CD4-positive, alpha-beta memory T cell (primary cell): ENCODE measurements at places on chromosomes 3 and 15. TPM values are rescaled to one million over a fixed set of nuclear protein-coding genes. Genes with fewer than 3 reads are reported as not detected.

GRCh38 chr3:170866499-170866898 is 3.5 kb downstream of the RPL22L1 start:
- H3K27ac ChIP-seq: no peak overlapping the region
- no peaks in the 10 kb centered on the region for H3K27me3 ChIP-seq
- DNase-seq: no peak
- peaks cover 34% of the 10 kb centered on the region for H3K4me1 ChIP-seq
- H3K4me3 ChIP-seq: no peak overlapping the region

DNA sequence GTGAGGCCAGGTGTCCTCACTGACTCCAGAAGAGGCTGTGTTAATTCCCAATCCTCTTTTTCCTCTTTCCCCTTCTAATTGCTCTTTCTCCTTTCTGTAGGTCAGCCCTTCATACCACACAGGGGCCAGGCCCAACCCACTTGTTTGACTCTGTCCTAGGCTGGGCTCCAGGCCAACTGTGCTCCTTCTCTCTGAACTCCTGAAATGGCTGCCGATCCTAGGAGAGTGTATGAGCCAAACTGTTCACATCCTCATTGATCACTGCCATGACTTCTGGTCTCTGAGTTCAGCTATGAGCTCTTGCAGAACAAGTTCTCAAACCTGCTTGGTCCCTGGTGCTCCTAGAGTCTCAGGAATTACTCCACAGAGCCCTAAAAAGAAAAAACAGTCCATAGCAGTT is 145.1 kb downstream of the VGLL4 start:
- H3K27me3 ChIP-seq: no peaks in the 10 kb centered on the region
- no peaks in the 10 kb centered on the region for H3K36me3 ChIP-seq
- H3K4me1 ChIP-seq: no peaks in the 10 kb centered on the region
- no peak for DNase-seq
- no peak overlapping the region for H3K4me3 ChIP-seq

Gene SLC38A3
- polyA plus RNA-seq: not detected

GRCh38 chr3:55937301-55937700 is 450.2 kb upstream of the WNT5A start:
- H3K27ac ChIP-seq: no peak overlapping the region
- H3K36me3 ChIP-seq: no peaks in the 10 kb centered on the region
- no peak overlapping the region for H3K4me3 ChIP-seq
- H3K4me1 ChIP-seq: no peaks in the 10 kb centered on the region

DNA sequence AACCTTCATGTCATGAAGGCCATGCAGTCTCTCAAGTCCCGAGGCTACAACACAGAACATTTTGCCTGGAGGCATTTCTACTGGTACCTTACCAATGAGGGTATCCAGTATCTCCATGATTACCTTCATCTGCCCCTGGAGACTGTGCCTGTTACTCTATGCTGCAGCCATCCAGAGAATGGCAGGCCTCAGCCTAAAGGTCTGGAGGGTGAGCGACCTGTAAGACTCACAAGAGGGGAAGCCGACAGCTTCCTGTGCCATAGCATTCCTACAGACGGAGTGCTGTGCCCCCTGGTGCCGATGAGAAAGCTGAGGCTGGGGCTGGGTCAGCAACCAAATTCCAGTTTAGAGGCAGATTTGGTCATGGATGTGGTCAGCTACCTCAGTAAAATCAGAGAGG is 51.3 kb upstream of the CADPS start:
- H3K27ac ChIP-seq: no peak overlapping the region
- H3K27me3 ChIP-seq: no peaks in the 10 kb centered on the region
- DNase-seq: no peak
- no peak overlapping the region for H3K4me3 ChIP-seq
- H3K4me1 ChIP-seq: no peaks in the 10 kb centered on the region

- H3K27ac ChIP-seq: no peak overlapping the region
- no peaks in the 10 kb centered on the region for H3K4me1 ChIP-seq
- DNase-seq: no peak
Observed at GRCh38 chr3:20245781-20246180, 59.8 kb upstream of the SGO1 start.

DNA sequence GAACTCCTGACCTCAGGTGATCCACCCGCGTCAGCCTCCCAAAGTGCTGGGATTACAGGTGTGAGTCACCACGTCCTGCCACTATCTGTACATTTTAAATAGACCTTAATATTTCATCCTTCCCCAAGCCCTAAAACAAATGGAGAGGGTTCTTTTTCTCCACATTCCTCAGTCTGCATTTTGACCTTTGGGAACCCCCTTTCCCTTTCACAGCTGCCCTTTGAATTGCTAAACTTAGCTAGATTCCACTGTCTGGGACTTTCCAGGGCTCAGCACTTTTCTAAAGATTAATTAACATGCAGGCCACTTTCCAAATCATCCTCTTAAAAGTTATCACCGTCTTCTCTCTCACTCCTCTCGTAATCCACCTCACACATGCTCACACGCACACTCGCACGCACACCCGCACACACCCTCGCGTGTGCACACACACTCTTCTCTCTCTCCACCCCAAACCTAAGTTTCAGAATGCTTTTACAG is 124.2 kb downstream of the TMCO5A start:
- H3K36me3 ChIP-seq: no peaks in the 10 kb centered on the region
- no peak overlapping the region for H3K27ac ChIP-seq
- no peak for DNase-seq

GRCh38 chr3:62529230-62529629 is 155.9 kb upstream of the FEZF2 start:
- H3K4me1 ChIP-seq: no peaks in the 10 kb centered on the region
- no peak for DNase-seq
- no peaks in the 10 kb centered on the region for H3K36me3 ChIP-seq

GRCh38 chr3:43248185-43248583 is 38.2 kb upstream of the SNRK start:
- H3K36me3 ChIP-seq: no peaks in the 10 kb centered on the region
- H3K27me3 ChIP-seq: no peaks in the 10 kb centered on the region
- H3K27ac ChIP-seq: no peak overlapping the region
- peaks cover 46% of the 10 kb centered on the region for H3K4me1 ChIP-seq
- H3K4me3 ChIP-seq: no peak overlapping the region

DNA sequence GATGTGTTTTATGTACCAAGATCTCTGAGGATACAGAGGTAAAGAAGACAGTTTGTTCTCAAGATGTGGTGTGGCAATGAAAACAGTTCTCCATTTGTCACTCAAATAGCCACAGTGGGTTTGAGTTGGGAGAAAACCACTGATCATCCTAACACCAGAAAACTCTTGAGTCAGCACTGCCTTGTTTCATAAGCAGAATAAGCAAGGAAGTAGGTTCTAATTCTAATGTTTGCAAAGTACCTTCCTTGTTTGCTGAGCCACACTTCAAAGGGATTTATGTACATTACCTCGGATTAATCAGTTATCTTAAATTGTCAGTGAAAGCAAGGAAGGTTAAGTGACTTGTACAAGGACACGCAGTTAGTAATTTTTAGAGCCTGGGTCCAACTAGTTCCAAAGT is 107.8 kb upstream of the BOC start:
- H3K36me3 ChIP-seq: no peaks in the 10 kb centered on the region
- no peak overlapping the region for H3K4me3 ChIP-seq
- H3K4me1 ChIP-seq: no peaks in the 10 kb centered on the region
- H3K27me3 ChIP-seq: no peaks in the 10 kb centered on the region
- no peak overlapping the region for H3K27ac ChIP-seq

Gene NCKIPSD
- 16.1 TPM for polyA plus RNA-seq

Gene RPL14
- 1,669 TPM for polyA plus RNA-seq

Gene CYP1A2
- not detected for polyA plus RNA-seq

- H3K4me1 ChIP-seq: no peaks in the 10 kb centered on the region
- H3K27me3 ChIP-seq: no peaks in the 10 kb centered on the region
- no peaks in the 10 kb centered on the region for H3K36me3 ChIP-seq
- H3K27ac ChIP-seq: no peak overlapping the region
- no peak for DNase-seq
Observed at GRCh38 chr3:61570813-61571212, 9.4 kb downstream of the PTPRG start.

DNA sequence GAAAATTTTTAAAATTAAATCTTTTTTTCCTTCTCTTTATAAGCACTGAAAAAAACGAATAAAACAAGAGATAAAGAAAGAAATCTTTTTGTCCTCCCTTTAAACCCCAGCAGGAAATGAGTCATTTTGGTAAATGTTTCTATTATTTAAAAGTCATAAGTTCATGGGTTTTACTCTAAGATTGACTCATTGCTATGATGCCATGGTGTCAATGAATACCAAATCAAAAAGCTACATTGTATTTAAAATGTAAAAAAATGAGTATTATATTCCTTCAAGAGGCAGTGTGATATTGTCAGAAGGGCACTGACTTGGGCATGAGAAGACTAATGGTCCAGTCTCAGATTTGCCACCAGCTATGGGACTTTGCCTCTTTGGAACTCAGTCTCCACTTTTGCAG is 303.4 kb upstream of the DNAJC19 start:
- no peaks in the 10 kb centered on the region for H3K27me3 ChIP-seq
- H3K4me1 ChIP-seq: no peaks in the 10 kb centered on the region
- no peak overlapping the region for H3K27ac ChIP-seq
- DNase-seq: no peak

Gene GOLGA6L4
- polyA plus RNA-seq: not detected

DNA sequence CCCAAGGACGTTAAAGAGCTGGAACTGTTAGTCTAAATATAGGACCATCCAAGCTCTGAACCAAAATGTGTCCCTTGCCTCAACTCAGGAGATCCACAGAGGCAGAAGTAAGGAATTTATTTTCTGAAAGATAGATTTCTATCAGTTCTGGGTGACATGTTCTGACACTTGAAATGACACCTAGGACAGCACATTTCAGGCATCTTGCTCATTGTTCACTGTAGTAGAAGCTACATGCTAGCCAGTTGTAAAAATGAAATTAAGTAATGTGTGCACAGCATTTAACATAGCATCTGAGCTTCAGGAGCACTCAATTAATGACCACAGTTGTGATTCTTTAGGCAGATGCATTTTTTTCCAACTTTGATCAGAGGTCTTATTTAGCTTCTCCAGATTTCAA is 567 bp downstream of the CCR2 start:
- H3K27me3 ChIP-seq: no peaks in the 10 kb centered on the region
- DNase-seq: no peak
- H3K27ac ChIP-seq: peak overlapping the region; percentile 54
- H3K4me1 ChIP-seq: peaks cover 91% of the 10 kb centered on the region
- peak overlapping the region; percentile 55 for H3K4me3 ChIP-seq

Gene LSM3
- polyA plus RNA-seq: 30.7 TPM

Gene LMLN
- 3.0 TPM for polyA plus RNA-seq

DNA sequence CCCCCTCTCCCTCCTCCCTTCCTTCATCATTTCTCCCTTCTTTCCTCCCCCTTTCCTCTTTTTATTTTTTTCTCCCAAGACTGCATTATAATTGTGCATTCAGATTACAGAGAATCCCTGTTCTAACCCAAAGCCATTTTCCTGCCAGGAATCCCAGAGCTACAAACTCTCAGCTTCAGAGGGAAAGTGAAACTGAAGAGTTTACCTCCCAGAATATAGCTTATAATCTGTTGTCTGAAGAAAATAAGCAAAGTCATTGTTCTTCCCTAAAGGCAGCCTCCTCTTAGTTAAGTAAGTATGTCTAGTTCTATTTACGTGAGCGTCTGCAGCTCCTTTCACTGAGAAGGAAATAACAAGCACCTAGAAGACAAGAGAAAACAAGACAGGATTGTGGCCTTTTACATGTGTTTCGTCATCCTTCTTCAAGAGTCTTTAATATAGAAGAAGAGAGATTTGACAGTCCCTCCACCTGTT is 97.2 kb downstream of the CHST2 start:
- H3K4me1 ChIP-seq: no peaks in the 10 kb centered on the region
- no peak for DNase-seq
- H3K27ac ChIP-seq: no peak overlapping the region
- no peak overlapping the region for H3K4me3 ChIP-seq

Gene CLDN1
- not detected for polyA plus RNA-seq

DNA sequence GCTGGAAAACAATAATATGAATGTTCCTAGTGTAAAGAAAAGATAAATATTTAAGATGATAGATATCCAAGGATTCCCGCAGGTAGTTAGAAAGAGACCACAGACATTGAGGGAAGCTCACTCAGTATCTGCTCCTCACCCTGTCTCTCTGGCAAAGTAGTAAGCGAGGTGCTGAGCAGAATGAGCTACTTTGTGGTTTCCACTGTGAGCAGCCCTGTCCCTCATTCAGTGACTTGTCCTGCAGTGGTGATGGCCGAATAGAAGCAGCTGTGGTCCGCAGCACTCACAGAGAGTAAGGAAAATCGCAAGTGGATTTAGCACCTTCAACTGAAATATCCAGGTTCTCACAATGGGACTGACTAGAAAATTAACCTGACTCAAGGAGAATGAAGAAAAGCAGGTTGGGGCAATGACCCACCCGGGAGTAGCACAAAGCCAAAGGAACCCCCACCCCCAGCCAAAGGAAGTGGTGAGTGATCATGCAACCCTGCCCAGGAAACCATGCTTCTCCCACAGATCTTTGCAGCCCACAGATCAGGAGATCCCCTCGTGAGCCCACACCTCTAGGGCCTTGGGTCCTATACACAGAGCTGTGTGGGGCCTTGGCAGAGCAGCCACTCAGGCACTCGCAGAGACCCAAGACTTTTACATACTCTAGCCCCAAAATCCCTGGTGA is 21.8 kb upstream of the SLC25A38 start:
- H3K4me3 ChIP-seq: peak overlapping the region; percentile 10
- peak overlapping the region; percentile 17 for H3K27ac ChIP-seq
- DNase-seq: peak; percentile 67

GRCh38 chr3:177946497-177946896 is 589.7 kb upstream of the KCNMB2 start:
- peaks cover 20% of the 10 kb centered on the region for H3K4me1 ChIP-seq
- no peak overlapping the region for H3K4me3 ChIP-seq
- no peak overlapping the region for H3K27ac ChIP-seq
- H3K36me3 ChIP-seq: no peaks in the 10 kb centered on the region
- H3K27me3 ChIP-seq: no peaks in the 10 kb centered on the region

DNA sequence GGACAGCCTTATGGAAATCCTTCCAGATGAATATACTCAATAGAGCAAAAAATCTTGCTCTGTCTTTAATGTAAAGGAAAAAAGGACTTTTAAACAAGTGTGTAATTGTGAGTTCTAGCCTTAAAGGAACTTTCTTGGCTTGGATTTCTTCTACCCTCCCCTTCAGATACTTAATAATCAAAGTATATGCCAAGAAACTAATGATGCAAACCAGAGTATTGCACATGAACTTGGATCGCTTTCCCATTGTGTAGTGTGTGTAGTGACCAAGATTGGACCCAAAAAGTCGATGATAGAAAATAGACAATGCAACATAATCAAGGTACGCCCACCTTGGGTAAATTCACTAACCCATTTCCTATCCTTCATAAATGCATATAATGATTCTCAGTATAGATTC is 123.8 kb downstream of the TIGIT start:
- DNase-seq: no peak
- peaks cover 3% of the 10 kb centered on the region for H3K4me1 ChIP-seq
- no peaks in the 10 kb centered on the region for H3K27me3 ChIP-seq
- no peak overlapping the region for H3K4me3 ChIP-seq
- no peak overlapping the region for H3K27ac ChIP-seq

- H3K4me1 ChIP-seq: no peaks in the 10 kb centered on the region
- no peak overlapping the region for H3K27ac ChIP-seq
- H3K4me3 ChIP-seq: no peak overlapping the region
- H3K36me3 ChIP-seq: peaks cover 5% of the 10 kb centered on the region
- no peaks in the 10 kb centered on the region for H3K27me3 ChIP-seq
Observed at GRCh38 chr15:25701721-25702465, 161.2 kb downstream of the ATP10A start.

Gene GOLGA8R
- not detected for polyA plus RNA-seq

GRCh38 chr15:39596358-39597051 is 15.6 kb downstream of the THBS1 start:
- no peaks in the 10 kb centered on the region for H3K36me3 ChIP-seq
- no peak overlapping the region for H3K27ac ChIP-seq
- H3K4me1 ChIP-seq: peaks cover 5% of the 10 kb centered on the region
- no peak overlapping the region for H3K4me3 ChIP-seq
- no peaks in the 10 kb centered on the region for H3K27me3 ChIP-seq
- no peak for DNase-seq

Gene ZKSCAN7
- 0.65 TPM for polyA plus RNA-seq
